ENCODE measurements at places on chromosomes 5 and 9. TPM values are rescaled to one million over a fixed set of nuclear protein-coding genes. Genes with fewer than 3 reads are reported as not detected.

The FAM221B gene
- polyA plus RNA-seq, result not detected

The PCDHGC5 gene
- 5.4 TPM for polyA plus RNA-seq

The KCNV2 gene
- not detected for polyA plus RNA-seq

The CCL27 gene
- 0.57 TPM for polyA plus RNA-seq

The CCT5 gene
- polyA plus RNA-seq, result 73.1 TPM

The LHX3 gene
- not detected for polyA plus RNA-seq

The FAM78A gene
- 13.6 TPM for polyA plus RNA-seq

The SUSD3 gene
- polyA plus RNA-seq, result not detected

The LRRC26 gene
- polyA plus RNA-seq, result not detected

DNA sequence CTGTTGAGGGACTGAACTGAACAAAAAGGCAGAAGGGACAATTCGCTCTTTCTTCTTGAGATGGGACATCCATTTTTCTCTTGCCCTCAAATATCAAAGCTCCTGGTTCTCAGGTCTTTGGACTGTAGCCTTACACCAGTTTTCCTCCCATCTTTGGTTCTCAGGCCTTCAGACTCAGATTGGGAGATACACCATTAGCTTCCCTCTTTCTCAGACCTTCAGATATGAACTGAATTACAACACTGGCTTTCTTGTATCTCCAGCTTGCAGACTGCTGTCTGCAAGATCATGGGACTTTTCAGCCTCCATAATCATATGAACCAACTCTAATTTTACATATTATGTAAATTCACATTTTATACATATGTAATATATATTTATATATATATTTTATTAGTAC is 12.6 kb upstream of the CCNG1 start:
- DNase-seq, result no peak

- no peak for DNase-seq
These were observed 6.2 kb upstream of the SLC1A3 start for GRCh38 chr5:36599986-36600779.

GRCh38 chr5:89535411-89535810 is 652.4 kb upstream of the MEF2C start:
- no peak for DNase-seq

DNA sequence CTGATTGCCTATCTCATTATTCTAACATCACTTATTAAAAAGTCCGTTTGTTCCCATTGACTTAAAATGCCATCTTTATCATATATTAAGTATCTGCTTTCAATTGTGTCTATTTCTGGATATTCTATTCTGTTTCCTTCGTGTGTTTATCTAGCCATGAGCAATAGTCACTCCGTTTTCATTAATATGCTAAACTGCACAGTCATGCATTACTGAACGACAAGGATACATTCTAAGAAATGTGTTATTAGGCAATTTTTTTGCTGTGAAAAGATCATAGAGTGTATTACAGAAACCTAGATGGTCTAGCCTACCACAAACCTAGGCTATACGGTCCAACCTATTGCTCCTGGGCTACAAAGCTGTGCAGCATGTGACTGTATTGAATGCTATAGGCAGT is 482.9 kb downstream of the IRX1 start:
- no peak for DNase-seq

- DNase-seq, result no peak
These were observed 389.1 kb upstream of the ST8SIA4 start for GRCh38 chr5:101292199-101292598.

- no peak for DNase-seq
These were observed 78.4 kb downstream of the GLDC start for GRCh38 chr9:6567140-6567591.

DNA sequence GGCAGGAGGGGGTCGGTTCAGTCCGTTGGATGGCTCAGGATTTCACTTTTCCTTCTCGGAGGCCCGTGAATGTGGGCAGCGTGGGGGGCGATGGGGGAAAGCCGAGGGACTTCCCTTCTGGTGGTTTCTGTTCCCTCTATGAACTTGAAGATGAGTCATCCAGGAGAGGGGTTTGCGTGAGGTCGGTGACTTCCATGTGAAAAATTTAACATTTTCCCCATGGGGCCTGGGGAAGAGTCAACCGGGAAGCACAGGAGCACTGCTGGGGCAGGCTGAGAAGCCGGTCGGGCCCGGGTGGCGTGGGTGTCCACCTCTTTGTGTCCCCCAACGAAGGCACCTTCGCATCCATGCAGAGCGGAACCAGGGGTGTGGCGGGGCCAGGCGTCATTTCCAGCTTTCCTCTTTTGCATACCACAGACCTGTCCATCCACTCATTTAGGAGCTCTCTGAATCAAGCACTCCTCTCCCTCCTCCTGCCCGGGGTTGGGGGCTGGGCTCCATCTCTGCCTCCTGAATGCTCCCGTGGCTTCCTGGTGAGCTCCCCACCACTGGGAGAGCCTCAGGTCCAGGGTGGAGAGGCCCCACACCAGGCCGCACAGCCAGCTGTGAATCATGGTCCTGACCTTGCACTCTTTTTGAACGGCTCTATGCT is 68.4 kb downstream of the ANKRD33B start:
- DNase-seq, result no peak

- DNase-seq, result no peak
These were observed 2.8 kb downstream of the MAMDC2 start for GRCh38 chr9:70046274-70047070.

DNA sequence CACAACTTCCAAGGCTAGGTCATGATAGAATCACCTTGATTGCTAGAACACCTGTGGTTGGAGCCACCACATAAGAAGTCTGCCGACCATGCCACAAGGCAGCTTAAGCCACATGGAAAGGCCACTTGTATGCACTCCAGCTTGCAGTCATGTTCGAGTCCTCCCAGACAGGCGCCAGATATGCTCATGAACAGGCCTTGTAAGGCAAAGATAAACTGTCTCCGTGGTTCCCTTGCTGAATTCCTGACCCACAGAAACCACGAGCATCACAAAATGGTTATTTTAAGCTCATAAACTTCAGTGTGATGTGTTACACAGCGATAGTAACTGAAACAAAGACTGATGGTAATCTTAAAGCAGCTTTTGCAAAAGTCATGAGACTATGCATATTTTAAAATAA is 188.4 kb upstream of the DAPK1 start:
- DNase-seq, result no peak

DNA sequence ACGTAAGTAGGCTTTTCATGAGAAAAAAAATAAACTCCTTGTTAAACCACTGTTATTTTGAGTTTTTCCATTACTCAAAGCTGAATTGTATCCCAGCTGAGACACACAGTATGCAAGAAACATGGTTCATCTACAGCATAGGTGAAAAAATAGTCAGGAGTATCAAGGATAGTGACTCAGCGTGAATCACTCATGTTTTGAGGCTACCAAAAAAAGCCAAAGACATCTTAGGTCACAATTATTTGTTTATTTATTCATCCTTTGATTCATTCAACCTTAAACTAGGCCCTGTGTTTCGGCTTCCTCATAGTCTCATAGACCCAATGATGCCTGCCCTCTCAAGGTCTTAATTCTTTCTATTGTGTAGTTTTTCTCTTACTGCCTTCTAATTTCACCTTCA is 32.9 kb upstream of the STX17 start:
- no peak for DNase-seq

- no peak for DNase-seq
These were observed 274.6 kb downstream of the ANXA1 start for GRCh38 chr9:73426269-73426668.

DNA sequence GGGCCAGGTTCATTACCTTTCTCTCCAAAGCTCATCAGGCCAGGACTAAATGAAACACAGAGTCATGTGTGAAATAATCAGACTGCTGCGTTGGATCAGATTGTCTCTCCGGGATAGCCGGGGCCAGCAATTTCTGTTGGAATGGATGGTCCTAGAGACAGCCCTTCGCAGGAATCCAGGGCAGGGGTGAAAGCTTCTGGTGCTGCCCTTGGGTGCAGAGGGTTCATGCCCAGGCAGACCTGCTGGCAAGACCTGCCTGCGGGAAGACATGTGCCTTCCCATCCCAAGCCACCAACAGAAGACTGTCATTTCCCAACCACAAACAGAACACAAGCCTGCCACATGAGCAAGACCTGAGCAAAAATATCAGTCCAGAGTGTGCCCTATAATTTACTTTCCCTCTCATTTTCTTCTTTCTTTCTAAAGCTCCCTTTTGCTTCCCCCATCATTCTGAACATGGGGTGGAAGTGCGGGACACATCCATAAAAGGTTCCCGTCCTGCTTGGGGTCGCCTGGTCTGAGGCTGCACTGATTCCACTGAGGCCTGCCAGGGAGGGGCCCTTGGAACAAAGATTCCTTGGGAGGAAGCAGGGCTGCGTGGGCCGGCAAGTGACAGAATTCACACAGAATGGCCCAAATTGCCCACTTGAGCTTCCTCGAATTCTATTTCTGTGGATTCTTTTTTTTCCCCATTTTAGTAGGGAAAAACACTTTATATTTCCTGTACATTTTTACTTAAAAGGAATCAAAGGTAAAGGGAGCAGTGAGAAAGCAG is 57.3 kb downstream of the UBE2QL1 start:
- no peak for DNase-seq

DNA sequence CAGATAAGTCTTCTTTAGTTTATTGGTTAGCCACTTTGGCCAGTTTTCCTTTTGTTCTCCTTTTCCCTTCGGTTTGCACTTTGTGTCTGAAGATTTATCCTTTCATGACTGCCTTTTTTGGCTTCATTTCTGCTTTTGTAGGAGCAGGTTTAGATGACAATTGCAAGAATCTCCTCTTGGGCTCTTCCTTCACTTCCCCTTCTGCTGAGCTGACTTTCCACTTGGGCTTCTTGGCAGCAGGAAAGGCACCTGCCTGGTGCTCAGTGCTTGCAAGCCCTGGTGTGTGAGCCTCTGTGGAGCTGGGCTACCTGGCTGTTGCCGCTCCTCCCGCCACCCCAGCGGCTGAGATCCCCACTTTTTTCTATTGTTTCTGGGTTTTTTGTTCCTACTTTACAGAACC is 7.3 kb downstream of the CCDC112 start:
- no peak for DNase-seq

DNA sequence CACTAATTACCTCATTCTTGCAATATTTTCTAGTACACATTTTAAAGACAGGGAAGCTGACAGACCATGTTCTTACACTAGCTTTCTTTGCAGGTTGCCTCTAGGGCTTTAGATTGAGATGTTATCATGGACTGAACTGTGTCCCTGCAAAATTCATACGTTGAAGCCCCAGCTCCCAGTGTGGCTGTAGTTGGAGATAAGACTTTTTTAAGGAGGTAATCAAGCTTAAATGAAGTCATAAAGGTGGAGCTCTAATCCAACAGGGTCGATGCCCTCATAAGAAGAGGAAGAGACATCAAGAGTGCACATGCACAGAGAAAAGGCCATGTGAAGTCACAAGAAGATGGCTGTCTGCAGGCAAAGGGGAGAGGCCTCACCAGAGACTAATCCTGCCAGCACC is 471.2 kb upstream of the ACTBL2 start:
- no peak for DNase-seq

DNA sequence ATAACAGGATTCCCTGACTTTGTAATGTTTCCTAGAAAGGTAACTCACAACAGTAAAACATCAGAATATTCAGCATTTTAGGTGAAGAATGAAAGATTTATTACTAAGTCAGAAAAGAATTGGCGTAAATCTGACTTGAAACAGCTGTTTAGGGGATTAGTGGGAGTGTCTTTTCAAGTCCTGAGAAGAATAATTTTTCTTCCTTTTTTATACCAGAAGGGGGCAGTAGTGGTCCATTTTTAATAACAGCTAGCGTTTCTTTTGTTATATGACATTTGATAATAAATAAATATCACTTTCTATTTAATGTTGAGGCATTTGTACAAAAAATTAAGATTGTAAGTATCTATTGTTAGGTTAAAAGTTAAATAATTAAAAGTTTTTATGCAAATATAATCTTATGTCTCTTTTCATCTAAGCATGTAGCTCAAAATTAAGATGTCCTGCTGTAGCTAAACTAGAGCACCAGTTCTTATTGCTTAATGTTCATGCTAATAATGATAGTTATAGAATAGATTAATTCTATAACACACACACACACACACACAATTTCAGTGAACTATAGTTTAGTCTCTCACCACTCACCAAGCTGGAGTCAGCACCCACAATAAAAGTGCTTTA is 258.7 kb upstream of the ARRDC3 start:
- DNase-seq, result no peak

GRCh38 chr5:90054612-90055011 is 354.9 kb downstream of the CETN3 start:
- DNase-seq, result no peak
